Stimulated activated CD4-positive, alpha-beta T cell treated with anti-CD3 and anti-CD28 coated beads, Interleukin-15, amount 100 ng/mL, for 1 hour (primary cell): ENCODE measurements at places on chromosomes 11 and 22.

- no peak for DNase-seq
These were observed 142.9 kb upstream of the ZBED5 start for GRCh38 chr11:11000579-11001283.

DNA sequence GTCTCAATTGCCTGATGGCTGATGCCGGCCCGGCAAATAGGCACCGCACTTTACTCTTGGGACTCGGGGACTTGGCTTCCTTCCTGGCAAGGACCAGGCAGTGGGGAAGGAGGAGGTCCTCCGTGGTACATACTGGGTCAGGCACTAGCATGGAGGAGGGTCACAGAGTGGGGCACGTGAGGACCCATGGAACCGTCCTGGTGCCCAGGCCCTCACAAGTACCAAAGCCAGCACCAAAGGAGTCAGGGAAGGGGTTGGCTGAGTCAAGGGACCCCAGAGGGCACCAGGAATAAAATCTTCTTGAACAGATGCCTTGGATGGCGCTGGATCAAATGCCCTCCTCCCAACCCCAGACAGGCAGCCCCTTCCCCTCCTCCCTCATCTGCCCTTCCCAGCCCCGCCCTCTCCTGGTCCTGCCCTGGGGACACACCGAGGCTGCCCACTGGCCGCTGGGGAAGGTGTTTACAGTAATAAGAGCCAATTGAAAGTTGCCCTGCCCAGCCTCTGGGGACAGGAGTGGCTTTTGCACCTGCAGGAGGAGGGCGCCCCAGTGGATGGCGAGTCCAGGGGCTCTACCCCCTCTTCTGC, 5.6 kb upstream of the CARNS1 start:
- DNase-seq: no peak

GRCh38 chr11:67696998-67697397, 22.6 kb upstream of the ALDH3B2 start:
- DNase-seq: no peak

DNA sequence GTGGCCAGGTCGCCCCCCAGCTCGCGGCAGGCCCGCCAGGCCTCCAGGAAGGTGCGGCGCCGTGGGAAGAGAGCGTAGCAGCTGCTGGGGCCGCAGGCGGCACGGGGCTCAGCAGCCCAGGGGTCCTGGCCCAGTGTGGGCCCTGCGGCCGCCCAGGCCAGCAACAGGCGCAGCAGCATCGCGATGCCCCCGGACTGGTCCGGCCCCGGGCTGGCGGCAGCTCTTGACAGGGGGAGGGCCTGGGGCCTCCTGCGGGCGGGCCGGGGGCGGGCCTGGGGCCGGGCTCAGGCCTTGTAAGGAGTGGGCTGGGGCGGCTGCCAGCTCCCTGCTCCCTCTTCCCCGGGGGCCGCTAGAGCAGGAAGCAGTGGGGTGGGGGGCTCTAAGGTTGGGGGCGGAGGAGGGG, at the start of gene CD248:
TSS of gene CD248 (minus strand) at position 196 of the 403 bp plus-strand sequence. CDS start at position 179, 17 bp downstream.
- no peak for DNase-seq

DNA sequence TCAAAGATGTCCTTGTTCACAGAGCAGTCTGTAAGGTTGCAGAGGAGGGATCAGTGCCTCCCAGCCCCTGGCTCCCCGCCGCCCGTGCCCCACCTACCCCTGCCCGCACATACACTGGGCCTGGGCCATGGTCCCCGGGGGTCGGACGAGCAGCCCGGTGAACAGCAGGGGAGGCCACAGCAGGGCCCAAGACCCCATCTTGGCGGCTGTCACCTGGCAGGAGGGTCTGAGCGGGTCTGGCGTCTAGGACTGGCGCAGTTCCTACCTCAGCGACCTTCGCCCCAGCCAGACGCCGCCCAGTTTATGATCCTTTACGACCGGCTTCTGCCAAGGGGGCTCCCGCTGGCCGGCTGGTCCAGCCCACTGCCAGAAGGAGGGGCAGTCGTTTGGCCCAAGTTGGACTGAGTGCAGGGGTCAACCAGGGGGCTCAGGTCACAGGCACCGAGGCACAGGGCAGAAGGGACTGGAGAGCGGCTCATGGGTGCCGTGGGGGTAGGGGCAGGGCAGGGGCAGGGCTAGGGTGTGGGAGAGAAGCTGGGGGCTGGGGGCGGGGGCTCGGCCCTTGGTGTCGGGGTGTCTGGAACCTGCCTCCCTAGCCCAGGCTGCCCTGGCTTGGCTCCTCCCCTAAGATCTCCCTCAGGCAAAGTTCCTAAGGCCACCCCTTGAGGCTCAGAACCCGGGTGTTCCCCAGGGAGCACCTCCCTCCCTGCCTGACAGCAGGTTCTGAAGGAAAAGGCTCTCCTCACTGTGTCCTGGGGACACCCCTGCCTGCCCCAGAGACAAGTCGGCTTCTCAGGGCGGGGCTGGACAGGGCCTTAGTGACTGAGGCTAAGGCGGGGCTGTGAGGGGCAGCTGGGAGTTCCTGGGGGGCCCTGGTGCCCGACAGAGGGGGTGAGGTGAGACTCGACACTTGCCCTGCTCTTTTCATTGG, at the start of gene CDHR5:
TSS of gene CDHR5 (minus strand) at position 251 of the 931 bp plus-strand sequence. CDS start at position 198, 53 bp downstream.
- DNase-seq: no peak

- no peak for DNase-seq
These were observed 133.7 kb downstream of the ETS1 start for GRCh38 chr11:128453444-128454336.

- no peak for DNase-seq
These were observed 39.9 kb upstream of the MYO18B start for GRCh38 chr22:25702040-25702439.

DNA sequence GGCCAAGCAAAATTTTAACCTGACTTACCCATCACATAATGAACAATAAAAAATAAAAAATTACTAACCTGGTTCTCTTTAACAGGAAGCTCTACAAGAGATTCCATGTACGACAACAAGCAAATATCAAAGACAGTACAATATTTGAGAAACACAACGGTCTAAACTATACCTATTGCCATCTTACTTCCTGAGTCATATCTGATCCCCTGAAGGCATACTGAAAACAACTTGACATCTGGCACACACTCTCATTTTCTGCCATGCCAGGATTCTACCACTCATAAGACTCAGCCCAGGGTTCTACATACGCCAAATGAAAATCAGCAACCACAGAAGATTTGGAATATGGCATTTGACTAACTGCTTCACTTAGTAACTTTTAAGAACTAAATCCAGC, 13.8 kb downstream of the DENND5A start:
- DNase-seq: no peak

GRCh38 chr22:41216984-41217383, 11.9 kb downstream of the L3MBTL2 start:
- no peak for DNase-seq

- no peak for DNase-seq
These were observed 36.2 kb downstream of the DLG2 start for GRCh38 chr11:85590848-85591483.

DNA sequence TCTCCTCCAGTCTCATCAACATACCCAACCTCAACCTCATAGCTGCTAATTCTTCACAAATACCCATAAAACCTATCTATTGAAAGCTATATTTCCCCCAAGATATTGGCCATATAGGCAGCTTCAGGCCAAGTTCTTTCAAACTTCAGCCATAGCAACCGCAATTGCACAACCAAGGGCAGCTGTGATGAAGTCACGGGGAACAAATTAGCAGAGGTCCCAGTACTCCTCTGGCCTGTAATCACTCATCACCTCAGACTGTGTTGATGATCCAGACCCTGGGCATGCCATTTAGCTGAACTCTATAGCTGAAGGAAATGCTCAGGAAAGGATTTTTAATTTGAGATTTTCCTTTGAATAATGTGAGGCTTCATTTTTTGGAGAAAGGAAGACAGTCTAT, 84.1 kb downstream of the SLC1A2 start:
- DNase-seq: no peak

- no peak for DNase-seq
These were observed 149.4 kb upstream of the NCAM1 start for GRCh38 chr11:112811783-112812182.

- DNase-seq: no peak
These were observed 92.6 kb downstream of the TSPAN18 start for GRCh38 chr11:44819346-44819745.

DNA sequence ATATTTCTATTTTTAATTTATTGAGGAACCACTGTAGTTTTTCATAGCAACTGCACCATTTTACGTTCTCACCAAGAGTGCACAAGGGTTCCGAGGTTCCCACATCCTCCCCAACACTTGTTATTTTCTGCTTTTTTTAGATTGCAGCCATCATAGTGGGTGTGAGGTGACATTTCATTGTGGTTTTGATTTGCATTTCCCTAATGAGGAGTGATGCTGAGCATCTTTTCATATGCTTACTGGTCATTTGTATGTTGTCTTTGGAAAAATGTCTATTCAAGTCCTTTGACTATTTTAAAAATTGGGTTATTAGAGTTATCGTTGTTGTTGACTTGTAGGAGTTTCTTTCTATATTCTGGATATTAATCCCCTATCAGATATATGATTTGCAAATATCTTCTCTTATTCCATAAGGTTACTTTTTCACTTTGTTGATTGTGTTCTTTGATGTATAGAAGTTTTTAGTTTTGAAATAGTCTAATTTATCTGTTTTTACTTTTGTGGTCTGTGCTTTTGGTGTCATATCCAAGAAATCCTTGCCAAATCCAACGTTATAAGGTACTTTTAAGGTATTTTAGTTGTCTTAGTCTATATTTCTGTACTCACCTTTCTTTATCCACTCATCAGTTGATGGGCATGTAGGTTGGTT, 9.0 kb downstream of the NEAT1 start:
- no peak for DNase-seq

GRCh38 chr22:27116312-27117086, 459.1 kb downstream of the MIAT start:
- no peak for DNase-seq

GRCh38 chr11:14454861-14455632, 44.6 kb downstream of the COPB1 start:
- no peak for DNase-seq

- no peak for DNase-seq
These were observed 156.5 kb downstream of the FCHSD2 start for GRCh38 chr11:72985645-72986044.

- DNase-seq: no peak
These were observed 145.7 kb upstream of the TEAD1 start for GRCh38 chr11:12528487-12528886.

GRCh38 chr22:23438216-23438615, 141.9 kb downstream of the IGLL1 start:
- no peak for DNase-seq

GRCh38 chr11:113764527-113765219, 8.8 kb downstream of the ZW10 start:
- DNase-seq: no peak

DNA sequence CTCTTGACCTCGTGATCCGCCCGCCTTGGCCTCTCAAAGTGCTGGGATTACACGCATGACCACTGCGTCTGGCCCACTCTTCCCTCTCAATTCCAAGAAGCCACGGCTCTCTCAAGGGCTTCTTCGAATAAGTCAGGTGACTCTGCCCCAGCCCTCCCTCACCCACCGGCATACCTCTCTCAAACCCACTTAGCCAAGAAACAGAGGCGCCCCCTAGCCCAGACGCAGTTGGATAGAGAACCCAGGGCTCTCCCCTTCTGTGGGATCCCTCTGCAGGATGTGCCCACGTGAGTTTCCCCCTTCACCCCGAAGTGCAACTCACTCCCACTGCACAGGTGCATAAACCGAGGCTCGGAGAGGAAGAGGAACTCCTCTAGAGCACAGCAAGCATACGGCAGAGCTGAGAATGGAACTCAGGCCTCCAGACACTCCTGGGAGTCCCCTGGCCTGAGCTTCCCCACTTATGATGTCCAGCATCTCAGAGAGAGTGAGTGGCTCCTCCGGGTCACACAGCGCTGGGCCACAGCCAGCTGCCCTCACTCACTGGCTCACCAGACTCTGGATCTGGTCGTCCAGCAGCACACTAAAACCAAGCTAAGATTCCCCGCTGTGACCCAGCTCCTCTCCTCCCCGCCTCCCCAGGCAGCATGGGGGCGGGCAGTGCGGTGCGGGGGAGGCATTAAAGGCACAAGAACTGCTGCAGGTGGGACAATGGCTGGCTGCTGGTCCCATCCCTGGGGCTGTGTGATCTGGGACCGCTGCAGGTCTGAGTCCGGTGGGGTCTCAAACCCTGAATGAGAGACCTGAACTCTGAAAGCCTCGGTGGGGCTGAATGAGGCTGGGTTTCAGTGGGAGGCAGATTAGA, 16.8 kb upstream of the RGL4 start:
- DNase-seq: no peak

- no peak for DNase-seq
These were observed 26.4 kb upstream of the OR8D2 start for GRCh38 chr11:124346311-124346955.

- no peak for DNase-seq
These were observed 13.2 kb downstream of the CCND1 start for GRCh38 chr11:69654001-69654659.

- DNase-seq: no peak
These were observed 76.9 kb downstream of the DKK3 start for GRCh38 chr11:11931461-11932055.

- no peak for DNase-seq
These were observed 7.4 kb downstream of the TRPC6 start for GRCh38 chr11:101576456-101576855.

- DNase-seq: no peak
These were observed 45.7 kb downstream of the PHF21B start for GRCh38 chr22:44963832-44964721.

GRCh38 chr22:44146088-44146861, 34.5 kb upstream of the PARVG start:
- no peak for DNase-seq

GRCh38 chr11:62614275-62614674, 1.2 kb downstream of the ROM1 start:
- no peak for DNase-seq

DNA sequence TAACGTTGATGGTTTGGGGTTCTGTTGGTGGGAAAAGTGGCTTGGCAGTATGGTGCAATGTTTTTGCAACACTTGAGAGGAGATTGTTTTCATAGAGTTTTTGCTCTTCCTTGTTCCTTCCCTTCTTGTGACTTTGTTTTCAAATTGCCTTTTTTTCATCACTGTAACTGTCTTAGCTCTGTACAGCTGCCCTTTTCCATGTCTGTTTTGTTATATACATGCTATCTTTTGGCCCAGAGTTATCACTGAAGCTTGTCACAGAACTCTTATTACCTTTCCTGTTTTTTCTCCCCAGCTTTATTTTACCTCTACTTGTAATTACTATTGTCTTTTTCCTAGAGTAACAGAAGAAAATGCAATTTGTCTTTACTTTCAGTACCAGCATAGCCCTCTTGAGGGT, 154.1 kb downstream of the DDX10 start:
- no peak for DNase-seq
